ENCODE measurements at places on chromosomes 13 and 19. TPM values are rescaled to one million over a fixed set of nuclear protein-coding genes. Genes with fewer than 3 reads are reported as not detected.

The GPR4 gene
- 0.09 TPM for total RNA-seq

The ZSCAN4 gene
- not detected for total RNA-seq

The ACOD1 gene
- total RNA-seq, result not detected

The ZFR2 gene
- 0.70 TPM for total RNA-seq

The AMER2 gene
- total RNA-seq, result not detected

The C19orf81 gene
- total RNA-seq, result 4.2 TPM

The ANGPTL8 gene
- total RNA-seq, result not detected

The ATP8B3 gene
- 28.7 TPM for total RNA-seq

The SLITRK1 gene
- total RNA-seq, result not detected

The RGL3 gene
- not detected for total RNA-seq

The ATP4B gene
- not detected for total RNA-seq

The DLL3 gene
- total RNA-seq, result 0.97 TPM

The TMEM86B gene
- 7.7 TPM for total RNA-seq

The FUT1 gene
- total RNA-seq, result not detected

The C19orf33 gene
- total RNA-seq, result not detected

The ZNF560 gene
- total RNA-seq, result not detected

The ZNF433 gene
- total RNA-seq, result 1.4 TPM

The GPR12 gene
- total RNA-seq, result not detected

The ZIM2 gene
- not detected for total RNA-seq

The UPK1A gene
- total RNA-seq, result 4.4 TPM

The NAPSA gene
- 166 TPM for total RNA-seq

The U2AF2 gene
- 270 TPM for total RNA-seq

The SCN1B gene
- total RNA-seq, result 1.5 TPM

The MYCBP2 gene
- total RNA-seq, result 105 TPM

The ZNF443 gene
- total RNA-seq, result 3.6 TPM

The MAP4K1 gene
- 225 TPM for total RNA-seq

The CRB3 gene
- total RNA-seq, result 2.6 TPM

The IGFL1 gene
- total RNA-seq, result not detected

The FFAR2 gene
- not detected for total RNA-seq

The KCNRG gene
- total RNA-seq, result 0.31 TPM

The RDH8 gene
- not detected for total RNA-seq

The ZNF547 gene
- total RNA-seq, result 0.61 TPM

The LILRA1 gene
- total RNA-seq, result not detected

The TEX26 gene
- total RNA-seq, result not detected

The MUC16 gene
- 0.02 TPM for total RNA-seq

The PPP2R1A gene
- total RNA-seq, result 160 TPM

The ARRDC5 gene
- total RNA-seq, result not detected

The RFPL4AL1 gene
- total RNA-seq, result not detected

The CTXN1 gene
- 0.78 TPM for total RNA-seq

The SYT3 gene
- total RNA-seq, result not detected

The LIG4 gene
- total RNA-seq, result 10.0 TPM

The SMAD9 gene
- total RNA-seq, result 0.80 TPM

The IGFL2 gene
- 1.0 TPM for total RNA-seq

The ZSCAN1 gene
- total RNA-seq, result not detected

The ZNF729 gene
- total RNA-seq, result not detected

The NDUFA11 gene
- 224 TPM for total RNA-seq

The RUVBL2 gene
- total RNA-seq, result 135 TPM
